H1 (cell line): ENCODE measurements at places on chromosomes 4 and X.

GRCh38 chr4:159014859-159015258 is 88.0 kb upstream of the RAPGEF2 start:
- no peak for DNase-seq

DNA sequence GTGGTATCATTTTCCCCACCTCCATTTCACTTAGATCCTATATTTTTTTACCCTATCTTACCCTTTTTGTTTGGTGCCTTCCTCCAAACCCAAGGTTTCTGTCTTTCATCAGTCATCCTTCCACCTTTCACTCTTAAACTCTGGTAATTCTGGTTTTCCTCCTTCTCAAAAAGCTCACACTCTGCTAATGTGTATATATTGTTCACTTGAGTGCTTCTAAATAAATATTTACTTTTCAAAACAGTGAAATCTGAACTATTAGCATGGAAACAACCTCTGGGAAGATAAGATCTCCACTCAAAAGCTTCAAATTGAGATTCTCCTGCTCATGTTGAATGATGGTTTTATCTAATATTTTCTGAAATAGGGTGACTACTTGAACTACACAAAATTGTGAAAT is 21.5 kb downstream of the XIAP start:
- DNase-seq: no peak

DNA sequence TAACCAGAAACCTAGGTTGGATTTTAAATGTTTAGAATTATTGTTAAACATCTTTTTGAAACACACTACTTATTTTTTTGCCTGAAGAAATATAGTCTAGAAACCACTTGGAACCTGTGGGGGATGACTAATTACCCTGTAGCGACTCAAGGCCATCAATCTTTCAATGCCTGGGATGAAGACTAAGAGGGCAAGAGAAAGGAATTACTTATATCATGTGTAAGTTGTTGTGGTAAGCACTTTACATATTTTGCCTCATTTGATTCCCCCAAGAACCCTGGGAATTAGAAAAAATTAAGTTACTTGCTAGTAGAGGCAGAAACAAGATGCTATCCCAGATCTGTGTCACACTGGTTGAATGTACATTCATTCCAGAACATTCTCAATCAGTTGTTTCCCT is 170.9 kb upstream of the GRIA3 start:
- DNase-seq: no peak

GRCh38 chr4:99705891-99706290 is 48.3 kb upstream of the C4orf54 start:
- no peak for DNase-seq

GRCh38 chrX:38426785-38427184 is 74.4 kb downstream of the OTC start:
- no peak for DNase-seq
